ENCODE measurements at places on chromosomes 11 and 22. TPM values are rescaled to one million over a fixed set of nuclear protein-coding genes. Genes with fewer than 3 reads are reported as not detected.

DNA sequence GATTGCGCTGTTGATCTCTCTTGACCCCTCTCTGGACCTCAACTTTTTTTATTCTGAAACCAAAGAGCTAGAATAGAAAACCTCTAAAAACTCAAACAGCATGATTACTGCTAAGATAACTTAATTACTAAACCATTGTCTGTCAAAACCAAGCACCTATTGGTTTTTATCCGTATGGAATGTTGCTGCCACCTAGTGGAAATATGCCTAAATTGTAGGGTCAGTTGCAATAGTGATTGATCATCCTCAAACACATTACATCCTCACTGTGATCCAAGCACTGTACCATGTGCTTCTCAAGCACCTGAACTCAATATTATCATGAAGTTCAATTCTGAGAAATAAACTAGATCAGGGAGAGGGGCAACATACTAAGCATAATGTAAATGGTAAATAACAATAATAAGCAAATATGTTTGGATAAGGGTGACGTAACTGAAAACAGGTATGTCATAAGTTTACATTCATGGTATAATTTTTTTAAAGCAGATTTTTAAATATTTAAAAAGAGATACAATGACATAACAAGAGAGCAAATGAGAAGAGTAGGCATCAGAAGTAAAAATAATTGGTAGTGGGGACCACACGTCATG is 3.8 kb upstream of the OR5A2 start:
- peak; percentile 61 for DNase-seq

DNA sequence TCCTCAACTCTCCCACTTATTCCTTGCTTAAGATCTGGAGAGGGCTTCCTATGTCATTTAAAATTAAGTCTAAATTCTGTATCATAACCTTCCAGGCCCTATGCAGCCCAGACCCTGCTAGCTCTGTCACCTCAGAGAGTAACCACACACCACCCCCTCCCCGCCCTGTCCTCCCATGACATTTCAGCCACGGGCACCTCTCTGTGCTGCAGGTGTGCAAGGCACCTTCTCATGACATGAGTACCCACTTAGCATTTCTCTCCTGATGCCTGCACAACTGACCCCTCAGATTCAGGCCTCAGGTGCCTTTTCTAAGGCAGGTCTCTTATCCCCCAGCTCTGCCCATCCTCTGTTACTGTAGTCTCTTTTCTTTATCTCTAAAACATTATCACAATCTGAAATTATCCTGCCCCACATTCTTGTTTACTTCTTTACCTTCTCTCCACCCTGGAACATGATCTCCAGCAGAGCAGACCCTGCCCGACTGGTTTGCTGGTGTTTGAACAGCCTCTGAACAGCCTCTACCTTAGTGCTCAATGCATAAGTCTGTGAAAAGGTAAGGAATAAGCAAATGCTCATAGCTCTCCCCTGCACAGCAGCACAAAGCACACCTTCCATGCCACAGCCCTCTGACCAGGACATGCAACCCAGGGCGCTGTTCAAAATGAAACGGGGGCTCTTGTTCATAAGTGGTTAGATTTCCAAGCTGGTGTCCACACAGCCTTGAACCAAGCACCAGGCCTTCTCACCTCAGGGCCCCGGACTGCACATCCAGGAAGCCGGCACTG is 196.1 kb upstream of the B3GAT1 start:
- DNase-seq = no peak

The PRODH gene
- total RNA-seq = 0.13 TPM

DNA sequence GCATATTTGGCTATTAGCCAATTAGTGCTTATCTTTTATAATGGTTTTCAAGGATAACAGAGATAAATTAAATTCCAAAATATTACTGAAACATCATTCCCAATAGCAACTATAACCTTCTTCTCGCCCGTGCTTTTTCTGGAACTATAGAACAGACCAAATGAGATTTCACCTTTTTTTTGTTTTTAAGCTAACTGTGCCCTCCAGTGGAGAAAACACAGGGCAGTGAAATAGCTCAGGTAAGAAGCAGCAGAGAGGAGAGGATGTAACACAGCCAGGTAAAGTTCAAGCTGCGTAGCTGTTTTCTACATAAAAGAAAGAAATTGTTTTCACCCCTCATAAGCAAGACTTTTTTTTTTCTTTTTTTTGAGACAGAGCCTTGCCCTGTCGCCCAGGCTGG is 28.2 kb downstream of the HSD17B12 start:
- DNase-seq = no peak

- DNase-seq = no peak
These were observed 22.4 kb downstream of the TRMU start for GRCh38 chr22:46357711-46358520.
